ENCODE measurements at places on chromosomes 5 and 9.

DNA sequence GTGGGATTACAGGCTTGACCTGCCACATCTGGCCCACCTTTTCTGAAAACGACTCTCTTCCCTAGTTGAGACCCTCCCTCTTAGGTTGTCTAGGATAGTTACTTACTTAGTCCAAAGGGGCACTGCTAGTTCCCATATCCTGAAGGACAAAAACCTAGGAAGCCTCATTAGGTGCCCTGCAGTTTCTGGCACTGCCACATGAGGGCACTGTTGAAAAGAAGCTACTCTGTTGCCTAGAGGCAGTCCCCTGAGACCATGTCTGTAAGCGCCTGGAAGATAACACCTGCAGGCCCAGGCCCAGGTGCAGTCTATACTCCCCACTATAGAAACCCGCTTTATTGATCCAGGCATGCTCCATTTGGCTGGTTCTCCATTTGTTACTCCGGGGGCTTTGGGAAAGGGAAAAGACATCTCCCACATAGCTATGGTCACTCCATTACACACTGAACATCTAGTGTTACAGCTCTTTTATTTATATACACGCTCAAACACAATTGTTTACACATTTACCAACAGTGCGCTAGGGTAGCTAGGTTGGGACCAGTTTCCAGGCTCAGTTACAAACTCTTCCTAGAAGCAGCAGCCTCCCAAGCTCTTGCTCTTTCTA, 73.4 kb upstream of the PPARGC1B start:
- H3K36me3 ChIP-seq: peaks cover 12% of the 10 kb centered on the region
- H3K4me1 ChIP-seq: no peaks in the 10 kb centered on the region
- H3K27me3 ChIP-seq: peaks cover 47% of the 10 kb centered on the region
- DNase-seq: no peak
- no peak overlapping the region for H3K27ac ChIP-seq

GRCh38 chr9:77402286-77402685, 225.0 kb downstream of the VPS13A start:
- no peak overlapping the region for H3K4me3 ChIP-seq
- no peaks in the 10 kb centered on the region for H3K27me3 ChIP-seq
- H3K36me3 ChIP-seq: peaks cover 5% of the 10 kb centered on the region

DNA sequence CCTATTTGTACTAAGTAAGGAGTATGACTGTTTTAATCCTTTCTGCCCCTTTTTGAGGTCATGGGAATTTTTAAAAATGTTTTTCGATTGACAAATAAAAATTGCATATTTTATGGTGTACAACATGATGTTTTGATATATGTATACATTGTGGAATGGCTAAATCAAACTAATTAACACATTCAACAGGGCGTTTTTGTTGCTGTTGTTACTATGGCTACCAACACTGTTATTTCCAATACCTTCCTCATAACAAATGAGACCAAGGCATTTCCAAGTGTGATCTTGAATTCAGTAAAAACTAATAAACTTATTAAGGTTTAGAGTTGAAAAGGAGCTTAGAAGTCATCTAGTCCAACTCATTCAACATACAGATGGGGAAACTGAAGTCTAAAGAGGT, 30.2 kb upstream of the SPEF2 start:
- H3K27ac ChIP-seq: no peak overlapping the region
- H3K4me1 ChIP-seq: no peaks in the 10 kb centered on the region
- H3K4me3 ChIP-seq: no peak overlapping the region
- no peak for DNase-seq
- H3K27me3 ChIP-seq: peaks cover 39% of the 10 kb centered on the region
- no peaks in the 10 kb centered on the region for H3K36me3 ChIP-seq

GRCh38 chr5:51484326-51484725, 101.1 kb downstream of the ISL1 start:
- no peaks in the 10 kb centered on the region for H3K4me1 ChIP-seq
- H3K4me3 ChIP-seq: no peak overlapping the region
- DNase-seq: no peak
- H3K27me3 ChIP-seq: no peaks in the 10 kb centered on the region

DNA sequence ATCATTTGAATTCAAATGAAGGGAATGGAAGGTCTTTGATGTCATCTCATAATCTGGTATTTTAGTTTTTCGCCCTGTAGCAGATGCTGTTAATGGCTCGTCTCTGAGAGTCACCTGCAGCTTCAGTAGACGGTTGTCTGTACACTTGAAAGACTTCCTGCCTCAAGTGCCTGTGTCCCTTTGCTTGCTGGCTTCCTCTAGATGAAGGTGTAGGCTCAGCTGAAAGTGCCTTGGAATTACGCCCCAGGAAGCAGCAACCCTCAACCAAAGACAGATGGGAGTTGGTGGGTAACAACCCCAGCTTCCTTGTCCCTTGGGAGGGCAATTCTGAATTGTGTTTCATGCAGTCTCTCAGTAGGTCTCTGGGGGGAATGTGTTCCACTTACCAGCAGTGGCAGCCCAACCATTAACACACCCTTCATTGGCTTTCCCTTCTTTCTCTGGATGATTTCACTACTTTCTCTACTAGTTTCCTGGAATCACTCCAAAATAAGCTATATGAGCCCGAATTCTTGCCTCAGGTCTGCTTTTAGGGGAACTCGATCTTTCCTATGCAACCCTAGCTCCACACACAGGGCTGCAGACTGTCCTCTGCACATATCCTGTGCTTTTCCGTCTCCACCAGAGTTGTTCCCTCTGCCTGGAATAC, 395.6 kb downstream of the DMAC1 start:
- H3K4me3 ChIP-seq: no peak overlapping the region
- peaks cover 2% of the 10 kb centered on the region for H3K36me3 ChIP-seq
- H3K27me3 ChIP-seq: peaks cover 33% of the 10 kb centered on the region
- no peak overlapping the region for H3K27ac ChIP-seq
- DNase-seq: no peak

- H3K4me3 ChIP-seq: no peak overlapping the region
- peaks cover 3% of the 10 kb centered on the region for H3K4me1 ChIP-seq
- H3K27ac ChIP-seq: no peak overlapping the region
- DNase-seq: no peak
Observed at GRCh38 chr9:35820076-35820475, 5.2 kb upstream of the HINT2 start.

- no peak for DNase-seq
- peaks cover 4% of the 10 kb centered on the region for H3K36me3 ChIP-seq
- no peaks in the 10 kb centered on the region for H3K4me1 ChIP-seq
- H3K27me3 ChIP-seq: peaks cover 57% of the 10 kb centered on the region
- H3K4me3 ChIP-seq: no peak overlapping the region
Observed at GRCh38 chr5:75848077-75848476, 130.8 kb upstream of the POC5 start.

DNA sequence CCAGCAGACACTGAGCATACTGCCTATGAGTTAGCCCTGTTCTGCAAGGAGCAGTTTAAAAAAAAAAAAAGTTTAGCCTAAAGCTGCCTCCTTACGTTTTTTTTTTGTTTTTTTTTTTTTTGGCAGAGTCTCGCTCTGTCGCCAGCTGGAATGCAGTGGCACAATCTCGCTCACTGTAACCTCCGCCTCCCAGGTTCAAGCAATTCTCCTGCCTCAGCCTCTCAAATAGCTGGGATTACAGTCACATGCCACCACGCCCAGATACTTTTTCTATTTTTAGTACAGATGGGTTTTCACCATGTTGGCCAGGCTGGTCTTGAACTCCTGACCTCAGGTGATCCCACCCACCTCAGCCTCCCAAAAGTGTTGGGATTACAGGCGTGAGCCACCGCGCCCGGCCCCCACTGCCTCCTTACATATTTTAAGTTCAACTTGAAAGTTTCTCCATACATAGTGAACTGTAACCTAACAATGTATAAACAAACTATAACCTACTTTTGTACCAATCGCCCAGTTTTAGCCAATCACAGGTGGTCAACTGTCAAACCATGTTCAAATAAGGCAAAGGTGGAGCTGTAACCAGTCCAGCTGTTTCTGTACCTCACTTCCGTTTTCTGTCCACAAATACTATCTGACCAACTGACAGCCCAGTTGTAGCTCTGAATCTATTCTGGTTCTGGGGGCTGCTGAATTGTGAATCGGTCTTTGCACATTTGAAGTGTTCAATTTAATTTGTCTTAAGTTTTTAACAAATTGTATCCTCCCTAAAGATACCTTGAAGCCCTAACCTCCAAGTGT, 17.1 kb downstream of the GKAP1 start:
- no peak for DNase-seq
- peak overlapping the region; percentile 31 for H3K27ac ChIP-seq
- no peaks in the 10 kb centered on the region for H3K27me3 ChIP-seq
- H3K4me3 ChIP-seq: no peak overlapping the region

DNA sequence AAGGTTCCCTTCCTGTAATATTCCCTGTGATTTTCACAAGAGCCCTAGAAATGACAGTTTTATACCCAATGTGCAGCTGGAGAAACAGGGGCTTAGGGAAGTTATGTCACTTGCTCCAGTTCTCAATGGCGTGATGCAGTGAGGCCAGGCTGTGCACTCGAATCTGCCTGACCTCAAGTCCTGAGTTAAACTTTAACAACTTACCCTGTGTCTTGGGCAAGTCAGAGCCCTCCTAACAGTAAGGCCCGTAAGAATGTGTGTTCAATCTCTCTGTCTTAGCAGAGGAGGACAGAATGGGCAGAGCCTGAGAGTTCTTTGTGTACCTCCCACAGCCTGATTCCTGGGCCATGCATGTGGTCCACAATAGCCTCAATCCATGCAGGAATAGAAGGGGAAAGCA, 181.1 kb downstream of the TRIM32 start:
- no peaks in the 10 kb centered on the region for H3K27me3 ChIP-seq
- no peak overlapping the region for H3K27ac ChIP-seq
- H3K36me3 ChIP-seq: no peaks in the 10 kb centered on the region
- DNase-seq: no peak
- H3K4me1 ChIP-seq: no peaks in the 10 kb centered on the region
- H3K4me3 ChIP-seq: no peak overlapping the region
